ENCODE measurements at places on chromosomes 11 and 22.

DNA sequence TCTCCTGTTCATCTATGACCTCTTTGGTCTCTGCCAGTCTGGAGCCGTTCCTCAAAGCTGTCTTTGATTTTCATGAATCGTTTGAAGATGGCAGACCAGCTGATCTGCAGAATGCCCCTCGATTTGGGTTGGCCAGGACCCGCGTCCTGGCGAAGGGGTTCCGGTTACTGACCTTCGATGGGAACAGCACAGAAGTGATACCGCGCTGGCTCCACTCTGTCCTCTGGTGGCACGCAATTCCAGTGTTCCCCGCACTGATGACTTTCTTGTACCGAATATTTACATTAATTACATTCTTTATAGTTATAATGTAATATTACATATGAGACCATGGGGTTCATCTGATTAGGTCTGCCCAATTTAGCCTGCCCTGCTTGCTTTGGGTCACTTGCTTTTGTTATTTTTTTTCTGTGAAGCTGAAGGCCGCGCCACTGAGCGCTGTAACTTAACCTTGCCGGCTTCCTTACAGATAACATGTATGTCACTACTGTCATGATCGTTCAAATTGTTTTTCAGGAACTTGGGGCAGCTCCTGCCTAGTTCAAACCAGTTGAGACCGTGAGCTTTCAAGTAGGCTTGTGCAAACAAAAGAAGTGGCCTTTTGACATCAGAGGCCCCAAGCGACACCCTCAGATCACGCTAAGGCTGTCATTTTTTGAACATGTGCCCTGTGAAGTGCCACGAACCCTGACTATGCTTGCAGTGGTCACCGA is 4.1 kb upstream of the USP18 start:
- DNase-seq, result no peak

- no peak for DNase-seq
Observed at GRCh38 chr22:29408940-29409339, 20.6 kb upstream of the AP1B1 start.

GRCh38 chr22:42844756-42845155 is 12.3 kb downstream of the ARFGAP3 start:
- DNase-seq, result no peak

GRCh38 chr11:62958547-62959421 is 26.0 kb downstream of the SLC22A6 start:
- DNase-seq, result no peak

DNA sequence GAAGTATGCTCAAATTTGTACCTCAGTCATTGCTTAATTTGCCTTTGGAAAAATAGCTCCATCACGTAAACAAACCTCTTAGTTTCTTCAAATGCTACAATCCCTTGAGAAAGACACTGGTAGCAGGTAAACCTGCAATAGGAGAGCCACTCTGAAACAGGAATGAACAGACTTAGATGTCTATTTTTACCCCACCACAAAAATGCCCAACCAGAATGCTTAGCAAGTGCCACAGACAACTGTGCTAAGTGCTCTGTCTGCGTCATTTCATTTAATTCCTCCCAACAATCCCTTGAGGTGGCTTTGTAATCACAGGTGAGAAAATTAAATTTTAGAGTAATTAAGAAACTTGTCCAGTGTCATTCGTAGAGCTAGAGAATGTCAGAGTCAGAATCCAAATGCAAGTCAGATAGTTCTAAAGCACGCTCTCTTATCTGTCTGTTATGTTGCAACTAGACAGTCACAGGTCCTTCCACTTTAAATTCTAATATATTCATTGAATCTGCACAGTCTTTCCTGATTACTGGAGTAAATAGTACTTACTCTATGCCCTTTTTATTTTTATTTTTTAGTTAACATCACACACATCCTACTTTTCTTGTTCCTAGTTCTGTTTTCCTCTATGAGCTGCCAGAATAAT is 89.0 kb upstream of the GRIA4 start:
- DNase-seq, result no peak

DNA sequence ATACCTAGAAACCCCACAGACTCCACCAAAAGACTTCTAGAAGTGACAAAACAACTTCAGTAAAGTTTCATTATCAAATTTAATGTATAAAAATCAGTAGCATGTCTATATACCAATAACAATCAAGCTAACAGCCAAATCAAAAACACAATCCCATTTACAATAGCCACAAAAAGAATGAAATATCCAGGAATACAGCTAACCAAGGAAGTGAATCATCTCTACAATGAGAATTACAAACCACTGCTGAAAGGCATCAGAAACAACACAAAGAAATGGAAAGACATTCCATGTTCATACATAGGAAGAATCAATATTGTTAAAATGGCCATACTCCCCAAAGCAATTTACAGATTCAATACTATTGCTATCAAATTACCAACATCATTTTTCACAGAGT is 46.0 kb downstream of the PRCP start:
- no peak for DNase-seq

- DNase-seq, result no peak
Observed at GRCh38 chr22:30646518-30647160, 11.1 kb downstream of the SLC35E4 start.

- DNase-seq, result peak; percentile 88
Observed at GRCh38 chr11:68039526-68040086, 781 bp downstream of the TCIRG1 start.

- no peak for DNase-seq
Observed at GRCh38 chr11:103929170-103929903, 107.1 kb upstream of the DDI1 start.

DNA sequence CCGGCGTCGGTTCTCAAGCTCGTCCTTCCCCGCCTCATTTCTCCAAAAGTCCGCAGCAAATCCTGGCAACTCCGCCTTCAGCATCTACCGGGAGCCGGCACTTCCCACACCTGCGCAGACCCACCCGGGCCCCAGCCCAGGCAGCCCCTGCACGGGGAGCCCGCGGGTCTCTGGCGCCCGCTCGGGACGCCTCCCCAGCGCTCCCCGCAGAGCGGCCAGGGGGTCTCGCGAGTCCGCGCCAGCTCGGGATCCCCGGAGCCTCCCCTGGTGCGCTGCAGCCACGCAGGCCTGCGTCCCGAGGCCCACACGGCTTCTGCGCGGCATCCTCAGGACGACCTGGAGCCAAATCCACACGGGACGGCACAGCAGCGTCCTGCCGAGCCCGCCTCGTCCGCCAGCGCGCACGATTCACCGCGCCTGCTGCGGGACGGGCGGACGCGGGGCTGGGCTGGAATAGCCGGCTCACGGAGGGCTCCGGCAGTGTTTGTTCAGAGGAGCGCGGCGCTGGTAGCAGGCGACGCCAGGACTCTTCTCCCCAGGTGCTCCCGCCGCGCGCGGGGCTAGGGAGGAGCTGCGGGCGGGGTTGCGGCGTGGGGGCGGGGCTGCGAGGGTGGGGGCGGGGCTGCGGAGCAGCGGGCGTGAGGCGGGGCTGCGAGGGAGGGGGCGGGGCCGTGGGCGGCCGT is 816 bp upstream of the PHRF1 start:
- peak; percentile 86 for DNase-seq

GRCh38 chr11:2883640-2883978 is 2.0 kb downstream of the CDKN1C start:
- DNase-seq, result no peak

DNA sequence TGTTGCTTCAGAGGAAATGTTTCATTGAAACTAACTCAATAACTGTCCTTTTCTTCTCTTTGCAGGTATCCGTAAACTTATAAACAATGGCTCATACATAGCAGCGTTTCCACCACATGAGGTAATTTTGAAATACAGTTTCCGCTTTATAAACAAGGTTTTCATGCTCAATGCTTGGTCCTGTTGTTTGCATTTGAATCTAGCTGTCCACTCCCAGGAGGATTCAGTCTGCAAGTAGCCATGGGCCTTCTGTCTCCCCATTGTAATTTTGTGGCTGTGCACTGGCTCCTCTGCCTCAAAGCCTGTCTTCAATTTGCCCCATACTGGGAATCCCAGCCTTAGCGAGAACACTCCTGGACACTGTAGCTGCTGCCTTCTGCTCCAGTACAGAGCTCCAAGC is 34.7 kb downstream of the MUC15 start:
- DNase-seq, result no peak

DNA sequence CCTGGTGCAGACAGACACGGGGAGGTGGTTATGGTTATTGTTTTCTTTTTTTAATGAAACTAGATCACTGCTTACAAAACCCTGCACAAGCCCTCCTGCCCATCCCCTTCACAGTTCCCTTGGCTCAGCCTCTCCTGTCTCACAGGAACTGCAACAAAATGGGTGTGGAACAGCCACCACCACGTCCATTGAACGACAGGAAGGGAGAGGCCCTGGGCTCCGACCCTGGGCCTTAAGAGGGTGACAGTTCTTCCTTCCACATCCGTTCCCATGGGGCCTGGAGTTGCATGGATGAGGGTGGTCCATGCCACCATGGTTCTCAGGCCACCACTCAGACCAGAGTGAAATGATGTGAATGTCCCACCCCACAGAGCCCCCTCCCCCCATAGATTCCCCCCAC is 15.7 kb downstream of the PRPF19 start:
- no peak for DNase-seq

- DNase-seq, result no peak
Observed at GRCh38 chr11:9091044-9091922, at the start of gene SCUBE2. TSS of gene SCUBE2 (minus strand) at chr11:9091599. CDS start at chr11:9091528, 71 bp downstream.

GRCh38 chr11:34444428-34444827 is 5.7 kb downstream of the CAT start:
- no peak for DNase-seq

- DNase-seq, result no peak
Observed at GRCh38 chr11:36254713-36255112, 34.5 kb downstream of the COMMD9 start.

- no peak for DNase-seq
Observed at GRCh38 chr11:74055938-74056337, 47.1 kb upstream of the UCP3 start.

DNA sequence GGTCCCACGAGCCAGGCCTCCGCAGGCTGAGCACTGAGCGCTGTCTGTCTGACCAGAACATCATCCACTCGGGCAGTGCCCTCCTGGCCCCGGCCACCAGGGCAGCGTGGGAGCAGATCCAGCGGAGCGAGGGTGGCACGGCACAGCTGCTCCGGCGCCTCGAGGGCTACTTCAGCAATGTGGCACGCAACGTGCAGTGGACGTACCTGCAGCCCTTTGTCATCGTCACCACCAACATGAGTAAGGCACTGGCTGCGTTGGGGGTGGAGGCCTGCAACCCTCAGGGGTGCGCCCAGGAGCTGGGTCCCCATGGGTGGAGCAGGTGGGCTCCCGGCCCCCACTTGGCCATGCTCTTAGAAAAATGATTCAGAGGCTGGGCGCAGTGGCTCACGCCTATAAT is 49.7 kb upstream of the PRODH start:
- DNase-seq, result no peak

- DNase-seq, result no peak
Observed at GRCh38 chr11:115527534-115528125, 23.4 kb upstream of the CADM1 start.

DNA sequence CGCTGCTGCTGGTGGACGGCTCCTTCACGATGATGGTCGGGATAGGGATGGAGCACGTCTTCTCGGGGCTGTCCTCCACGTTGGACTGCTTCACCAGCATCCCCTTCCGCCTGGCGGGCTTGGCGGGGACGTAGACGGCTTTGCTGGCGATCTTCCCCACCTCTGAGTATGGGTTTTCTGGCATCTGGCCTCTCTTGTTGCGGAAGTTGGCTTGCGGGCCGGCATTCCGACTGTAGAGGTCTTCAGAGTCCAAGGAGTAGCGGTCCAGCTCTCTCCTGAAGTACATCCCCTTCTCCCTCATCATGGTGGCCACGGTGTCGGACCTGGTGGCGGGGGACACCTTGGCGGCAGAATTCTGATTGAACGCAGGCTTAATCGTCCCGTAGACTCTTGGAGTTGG is 88.8 kb downstream of the CTTN start:
- DNase-seq, result no peak

- no peak for DNase-seq
Observed at GRCh38 chr11:96964661-96965060, 574.8 kb downstream of the JRKL start.

- no peak for DNase-seq
Observed at GRCh38 chr22:49636649-49637048, 191.0 kb downstream of the BRD1 start.

GRCh38 chr11:77435972-77436371 is 37.9 kb downstream of the PAK1 start:
- DNase-seq, result no peak

DNA sequence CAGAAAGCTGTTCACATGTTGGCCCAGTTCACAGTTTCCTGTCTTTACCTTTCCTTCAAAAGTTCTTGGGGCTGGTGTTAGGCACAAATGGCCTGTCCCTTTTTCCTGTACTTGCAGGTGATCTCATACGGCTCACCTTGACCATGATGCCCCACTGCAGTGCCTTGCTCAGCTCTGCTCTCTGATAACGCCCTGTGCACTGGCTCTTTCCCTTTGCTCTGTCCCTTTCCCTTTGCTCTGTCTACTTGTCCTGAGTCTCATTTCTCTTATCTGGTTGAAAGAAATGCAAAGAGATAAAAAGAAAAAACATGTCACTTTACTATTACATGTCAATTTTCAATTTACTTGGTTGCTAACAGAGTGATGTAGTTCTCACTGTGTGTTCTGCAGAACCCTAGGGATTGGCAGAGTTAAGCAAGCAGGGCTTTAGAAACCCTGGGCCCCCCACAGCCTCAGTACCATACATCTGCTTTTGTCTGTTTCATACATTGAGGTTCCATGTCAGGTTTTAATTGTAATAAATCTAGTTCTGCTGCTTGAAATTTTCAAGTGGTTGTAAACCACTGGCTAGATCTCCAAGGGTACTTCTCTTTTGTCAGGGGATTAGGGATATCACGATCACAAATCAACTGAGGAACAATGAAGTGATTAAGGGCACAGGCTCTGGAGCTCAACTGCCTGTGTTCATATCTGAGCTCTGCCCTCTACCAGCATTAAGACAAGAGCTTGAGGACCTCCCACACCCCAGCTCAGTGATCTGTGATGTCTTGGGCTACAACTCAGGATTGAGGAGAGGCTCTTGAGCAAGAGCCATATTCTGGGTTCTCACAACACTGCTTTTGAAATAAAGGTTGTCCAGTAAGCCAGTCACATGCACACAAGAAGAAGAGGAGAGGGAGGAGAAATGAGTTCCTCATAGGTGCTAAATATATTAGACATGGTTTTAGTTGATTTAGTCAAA is 16.3 kb upstream of the SORL1 start:
- no peak for DNase-seq

DNA sequence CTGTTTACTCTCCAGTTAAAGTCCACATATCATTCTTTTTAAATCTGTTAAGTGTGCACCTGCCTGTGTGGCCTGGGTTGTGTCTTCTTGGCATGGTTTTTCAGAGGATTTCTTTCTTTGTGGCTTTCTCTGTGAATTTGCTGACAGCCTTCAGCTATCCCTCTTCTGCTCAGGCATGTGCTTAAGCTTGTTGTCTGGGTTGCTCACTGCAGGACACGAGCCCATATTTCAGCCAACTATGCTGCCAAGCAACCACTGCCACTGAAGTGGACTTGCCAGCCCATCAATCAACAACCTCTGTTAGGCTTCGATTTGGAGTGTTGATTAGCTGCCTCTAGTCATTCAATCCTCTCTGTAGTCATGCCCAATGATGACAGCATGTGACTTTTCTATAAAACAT is 18.4 kb downstream of the OR51I2 start:
- DNase-seq, result no peak

- DNase-seq, result no peak
Observed at GRCh38 chr11:86182976-86183584, 61.5 kb upstream of the EED start.
